ENCODE measurements at places on chromosomes 4 and X.

DNA sequence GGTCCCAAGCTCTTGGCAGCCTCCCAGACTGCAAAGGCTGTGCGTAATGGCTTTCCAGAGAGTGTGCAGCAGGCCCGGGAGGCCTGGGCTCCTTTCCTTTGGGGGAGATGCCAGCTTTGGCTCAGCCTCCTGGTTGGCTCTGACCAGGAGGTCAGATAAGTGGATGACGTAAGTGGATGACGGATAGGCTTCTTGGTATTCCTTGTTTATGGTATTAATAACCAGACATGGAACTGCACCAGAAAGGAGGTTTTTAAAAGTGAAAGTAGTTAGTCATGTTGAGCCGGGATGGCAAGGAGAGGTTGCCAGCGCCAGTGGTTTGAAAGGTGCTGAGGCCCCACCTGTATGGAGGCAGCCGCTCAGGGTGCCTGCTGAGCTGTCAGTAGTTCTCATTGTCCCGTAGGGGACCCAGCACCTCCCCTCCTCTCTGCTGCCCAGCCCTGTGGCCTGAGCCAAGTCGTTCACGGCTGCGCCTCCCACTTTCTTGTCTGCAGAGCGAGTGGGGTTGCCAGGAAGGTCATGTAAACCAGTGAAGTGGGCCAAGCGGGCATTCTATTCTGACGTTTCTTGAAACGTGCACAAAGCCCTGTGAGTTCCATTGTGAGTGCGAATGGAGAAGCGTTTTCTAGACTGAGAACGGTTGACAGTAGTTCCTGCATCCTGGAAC, 28.7 kb upstream of the STOX2 start:
- DNase-seq, result no peak

DNA sequence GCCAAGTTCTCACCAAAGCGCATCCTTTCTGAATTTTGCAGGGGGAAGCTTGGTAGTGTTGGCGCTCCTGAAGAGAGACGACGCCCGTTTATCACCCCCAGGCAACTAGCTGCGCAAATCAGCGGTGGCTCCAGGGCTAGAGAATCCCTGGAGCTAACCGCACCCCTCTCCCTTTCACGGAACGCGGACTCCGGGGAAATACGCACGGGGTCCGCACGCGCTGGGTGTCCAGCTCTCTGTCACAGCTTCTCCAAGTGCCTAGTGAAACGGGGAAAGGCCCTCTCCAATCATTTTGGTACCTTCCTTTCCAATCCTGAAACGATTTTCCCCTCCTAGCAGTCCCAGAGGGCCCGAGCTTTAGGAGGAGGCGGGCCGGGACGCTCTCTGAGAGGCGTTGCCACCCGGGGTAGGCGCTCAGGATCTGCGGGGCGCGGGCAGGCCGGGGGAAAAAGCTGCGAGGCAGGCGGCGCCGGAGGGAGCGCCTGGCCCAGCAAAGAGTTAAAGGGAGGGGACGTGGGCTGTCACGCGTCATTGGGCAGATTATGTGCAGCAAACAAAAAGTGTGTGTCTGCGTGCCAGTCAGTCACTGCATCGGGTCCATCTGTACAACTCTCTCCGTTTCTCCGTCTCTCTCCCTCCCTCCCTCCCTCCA, at the start of gene PRDM8:
Gene PRDM8, plus strand, starts transcription at position 582 of the 652 bp plus-strand sequence. CDS start 2,578 bp downstream, outside the sequence.
- no peak for DNase-seq

- DNase-seq, result no peak
Measured at GRCh38 chr4:44861756-44862155, 135.4 kb upstream of the GNPDA2 start.

GRCh38 chrX:85140964-85141363, 102.6 kb downstream of the SATL1 start:
- DNase-seq, result no peak

- no peak for DNase-seq
Measured at GRCh38 chr4:164931551-164932324, 45.7 kb downstream of the TRIM61 start.

GRCh38 chr4:10673817-10674369, 10.7 kb downstream of the CLNK start:
- DNase-seq, result no peak

DNA sequence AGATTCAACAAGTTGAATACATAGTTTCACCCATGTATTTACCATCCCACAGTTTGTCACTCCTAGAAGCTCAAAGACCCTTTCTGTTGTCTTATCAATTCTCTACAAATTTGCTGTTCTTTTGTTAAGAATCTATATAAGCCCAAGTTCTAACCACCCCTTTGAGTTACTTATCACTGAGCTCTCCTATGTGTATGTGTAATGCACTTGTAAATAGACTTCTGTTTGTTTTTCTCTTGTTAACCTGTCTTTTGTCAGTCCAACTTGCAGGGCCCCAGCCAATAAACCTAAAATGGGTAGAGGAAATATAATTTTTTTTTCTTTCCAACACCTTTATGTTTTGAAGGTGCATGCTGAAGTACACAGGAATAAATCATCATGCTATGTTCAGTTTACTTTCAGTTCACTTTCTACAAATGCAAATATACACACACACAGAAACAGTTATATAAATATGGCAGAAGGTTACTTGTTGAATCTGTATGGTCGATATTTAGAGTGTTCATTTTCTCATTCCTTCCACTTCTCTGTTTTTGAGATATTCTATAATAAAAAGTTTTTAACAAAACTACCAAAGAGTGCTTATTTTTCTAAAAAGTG, 22.3 kb upstream of the CLOCK start:
- DNase-seq, result no peak

- no peak for DNase-seq
Measured at GRCh38 chrX:37776987-37777325, 2.9 kb upstream of the CYBB start.

- no peak for DNase-seq
Measured at GRCh38 chrX:28718450-28718849, 131.2 kb downstream of the IL1RAPL1 start.

- no peak for DNase-seq
Measured at GRCh38 chrX:56216332-56216731, 15.8 kb upstream of the KLF8 start.

DNA sequence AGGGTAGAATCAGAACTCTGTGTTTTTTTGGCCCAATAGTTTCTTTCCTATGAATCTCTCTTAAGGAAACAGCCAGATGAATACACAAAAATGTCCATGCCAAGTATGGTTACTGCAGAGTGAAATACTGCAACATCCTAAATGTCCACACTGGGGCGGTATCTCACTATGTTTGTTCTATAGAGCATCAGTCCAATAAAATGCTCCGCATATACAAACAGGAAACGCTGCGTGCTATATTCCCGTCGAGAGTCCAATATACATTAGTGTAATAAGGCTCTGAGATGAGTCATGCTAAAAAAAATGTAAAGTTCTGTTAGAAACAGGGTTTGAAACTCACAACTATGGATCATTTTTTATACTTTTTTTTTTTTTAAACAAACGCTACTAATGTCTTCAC, 72.9 kb upstream of the ENOX2 start:
- DNase-seq, result no peak

GRCh38 chrX:68139791-68140190, 293.5 kb downstream of the OPHN1 start:
- DNase-seq, result no peak

DNA sequence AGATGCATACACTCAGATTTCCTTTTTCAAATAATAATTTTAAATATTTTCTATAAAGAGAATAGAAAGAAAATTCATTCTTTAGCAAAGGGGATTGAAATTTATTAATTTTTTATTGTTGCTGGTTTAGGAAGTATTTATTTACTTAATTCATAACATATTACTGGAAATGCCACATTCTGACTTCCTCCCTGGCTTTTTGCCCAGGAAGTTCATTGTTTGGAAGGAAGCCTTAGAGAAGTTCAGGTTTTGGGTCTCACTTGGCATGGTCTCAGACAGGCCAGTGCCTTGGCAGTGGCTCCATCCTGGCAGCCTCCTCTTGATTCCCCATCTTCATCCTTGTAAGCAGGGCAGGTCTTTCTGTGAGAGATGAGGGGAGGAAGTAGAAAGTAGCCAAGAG, 50.5 kb downstream of the IL15 start:
- no peak for DNase-seq

- DNase-seq, result no peak
Measured at GRCh38 chrX:29281078-29281742, 694.0 kb downstream of the IL1RAPL1 start.

GRCh38 chr4:133178956-133179355, 29.9 kb downstream of the PCDH10 start:
- DNase-seq, result no peak

DNA sequence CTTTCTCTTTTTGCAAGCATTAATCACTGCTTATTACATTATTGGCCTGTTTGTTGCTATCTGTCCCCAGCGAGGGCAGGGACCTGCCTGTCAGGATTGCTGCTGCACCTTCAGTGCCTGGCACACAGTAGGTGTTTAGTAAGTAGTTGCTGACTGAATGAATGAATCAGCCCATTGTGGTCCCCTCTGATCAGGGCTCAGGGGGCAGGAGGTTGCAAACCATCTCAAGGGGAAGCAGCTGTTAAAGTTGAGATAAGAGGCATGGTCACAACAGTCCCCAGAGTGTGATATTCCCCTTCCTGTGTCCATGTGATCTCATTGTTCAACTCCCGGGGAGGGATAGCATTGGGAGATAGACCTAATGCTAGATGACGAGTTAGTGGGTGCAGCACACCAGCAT, 85.4 kb downstream of the WFS1 start:
- DNase-seq, result no peak

- no peak for DNase-seq
Measured at GRCh38 chr4:150315691-150316090, 237.4 kb downstream of the DCLK2 start.

DNA sequence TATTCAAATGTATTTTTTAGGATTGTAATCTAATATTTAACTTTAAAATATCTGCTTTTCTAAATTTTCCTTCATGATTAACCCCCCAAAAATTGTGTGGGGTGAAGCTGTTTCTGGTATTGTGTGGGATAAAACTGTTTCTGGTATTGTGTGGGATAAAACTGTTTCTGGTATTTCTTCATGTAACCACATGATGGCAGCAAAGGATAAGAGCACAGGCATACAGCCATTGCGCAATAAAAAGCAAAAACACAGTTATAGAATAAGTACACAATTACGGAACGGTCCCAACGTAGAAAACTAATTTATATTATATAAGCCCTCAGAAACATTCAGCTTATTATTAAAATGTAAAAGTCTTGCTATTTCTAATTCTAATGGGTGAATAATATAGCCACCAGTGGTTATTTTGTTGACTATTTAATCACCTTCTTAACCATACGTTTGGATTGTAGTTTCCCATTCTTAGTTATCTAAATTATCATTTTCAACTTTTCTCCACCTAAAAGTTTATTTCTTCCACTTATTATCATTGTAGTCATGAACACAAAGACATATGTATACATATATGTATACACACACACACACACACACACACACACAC, 333.9 kb upstream of the FSTL5 start:
- no peak for DNase-seq

GRCh38 chr4:154160519-154161301, 330.9 kb downstream of the DCHS2 start:
- no peak for DNase-seq

DNA sequence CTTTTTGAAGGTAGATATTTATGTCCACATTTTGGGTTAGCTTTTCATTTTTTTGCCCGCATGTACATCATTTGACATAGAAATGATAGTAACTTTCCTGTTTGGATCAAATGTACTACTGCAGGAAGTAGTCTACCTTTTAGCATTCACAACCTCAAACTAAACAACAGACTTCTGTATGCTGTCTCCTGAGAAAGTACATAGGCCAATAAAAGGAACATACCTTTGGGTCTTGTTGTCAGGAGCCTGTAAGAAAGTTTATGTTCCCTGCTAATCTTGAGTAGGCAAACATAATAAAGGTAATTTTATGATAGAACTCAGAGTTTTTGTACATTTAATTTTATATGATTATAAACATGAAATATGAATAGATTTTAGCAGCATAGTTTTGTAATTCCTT, 54.2 kb downstream of the STAG2 start:
- no peak for DNase-seq

DNA sequence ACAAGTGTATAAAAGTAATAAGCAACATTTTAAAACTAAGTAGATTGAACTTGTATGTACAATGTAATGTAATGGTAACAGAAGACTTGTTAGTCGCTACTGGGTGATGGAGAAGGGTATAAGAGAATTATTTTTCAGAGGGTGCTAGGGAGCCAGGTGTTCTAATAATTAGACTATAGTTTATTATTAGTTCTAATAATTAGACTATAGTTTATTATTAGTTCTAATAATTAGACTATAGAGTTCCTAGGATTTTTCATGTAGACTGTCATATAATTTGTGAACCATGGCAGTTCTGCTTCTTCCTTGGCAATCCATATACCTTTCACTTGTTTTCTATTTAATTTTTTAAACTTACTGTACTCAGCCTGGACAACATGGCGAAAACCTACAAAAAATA, 117.3 kb upstream of the TSPAN5 start:
- no peak for DNase-seq

GRCh38 chr4:19786616-19787015, 465.1 kb upstream of the SLIT2 start:
- no peak for DNase-seq

DNA sequence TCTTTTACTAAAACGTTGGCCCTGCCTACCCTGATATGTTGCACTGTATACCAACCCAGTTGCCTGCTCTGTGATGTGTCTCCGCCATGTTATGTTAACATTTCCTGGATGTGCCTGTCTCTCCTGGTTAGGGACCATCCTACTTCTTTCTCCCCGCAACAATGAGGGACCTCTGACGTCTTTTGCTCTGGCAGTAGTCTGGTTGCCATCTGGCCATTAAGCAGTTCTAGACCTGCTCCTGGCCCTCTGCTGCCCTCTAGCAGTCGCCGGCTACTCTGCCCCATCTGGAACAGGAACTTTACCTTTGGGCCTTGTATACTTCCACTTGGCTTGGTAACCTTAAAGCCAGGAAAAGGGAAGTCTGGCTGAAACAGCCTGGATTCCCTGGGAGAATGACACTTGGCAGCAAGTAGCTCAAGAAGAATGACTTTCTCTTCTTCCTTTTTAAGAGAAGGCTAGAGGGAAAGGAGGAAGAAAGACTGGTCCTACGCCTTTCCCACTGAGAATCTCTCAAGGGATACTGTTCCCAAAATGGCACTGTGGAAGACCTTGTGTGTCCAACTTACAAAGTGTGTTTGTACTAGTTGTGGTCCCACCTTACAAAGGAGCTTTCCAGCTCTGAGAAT, 63.5 kb downstream of the GPC3 start:
- peak; percentile 20 for DNase-seq

- no peak for DNase-seq
Measured at GRCh38 chrX:49205443-49205842, 5.5 kb upstream of the SYP start.

DNA sequence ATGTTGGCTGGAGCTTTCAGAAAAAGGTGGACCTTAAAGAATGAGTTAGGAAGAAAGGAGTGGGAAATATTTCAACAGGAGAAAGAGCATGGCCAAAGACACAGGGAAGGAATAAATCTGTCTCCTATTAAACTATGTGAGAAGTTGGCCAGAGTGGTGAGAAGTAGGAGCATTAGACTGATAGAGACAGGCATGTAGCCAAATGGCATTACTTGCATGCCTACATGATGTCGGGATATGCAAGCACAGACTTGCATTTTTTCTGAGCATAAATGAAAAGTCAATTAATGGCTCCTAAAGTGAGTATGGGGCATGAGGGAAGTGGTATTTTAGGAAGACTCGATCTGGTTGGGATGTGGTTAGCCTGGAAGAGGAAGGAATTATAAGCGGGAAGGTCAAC, 279.6 kb upstream of the PITX2 start:
- DNase-seq, result no peak
